Activated CD8-positive, alpha-beta memory T cell treated with anti-CD3 and anti-CD28 coated beads for 1 hour (primary cell): ENCODE measurements at places on chromosomes 3 and 15.

GRCh38 chr3:145798007-145798406 lies 363.0 kb downstream of the PLOD2 start:
- DNase-seq, result no peak

GRCh38 chr3:59426821-59427565 lies 377.2 kb upstream of the CFAP20DC start:
- no peak for DNase-seq

DNA sequence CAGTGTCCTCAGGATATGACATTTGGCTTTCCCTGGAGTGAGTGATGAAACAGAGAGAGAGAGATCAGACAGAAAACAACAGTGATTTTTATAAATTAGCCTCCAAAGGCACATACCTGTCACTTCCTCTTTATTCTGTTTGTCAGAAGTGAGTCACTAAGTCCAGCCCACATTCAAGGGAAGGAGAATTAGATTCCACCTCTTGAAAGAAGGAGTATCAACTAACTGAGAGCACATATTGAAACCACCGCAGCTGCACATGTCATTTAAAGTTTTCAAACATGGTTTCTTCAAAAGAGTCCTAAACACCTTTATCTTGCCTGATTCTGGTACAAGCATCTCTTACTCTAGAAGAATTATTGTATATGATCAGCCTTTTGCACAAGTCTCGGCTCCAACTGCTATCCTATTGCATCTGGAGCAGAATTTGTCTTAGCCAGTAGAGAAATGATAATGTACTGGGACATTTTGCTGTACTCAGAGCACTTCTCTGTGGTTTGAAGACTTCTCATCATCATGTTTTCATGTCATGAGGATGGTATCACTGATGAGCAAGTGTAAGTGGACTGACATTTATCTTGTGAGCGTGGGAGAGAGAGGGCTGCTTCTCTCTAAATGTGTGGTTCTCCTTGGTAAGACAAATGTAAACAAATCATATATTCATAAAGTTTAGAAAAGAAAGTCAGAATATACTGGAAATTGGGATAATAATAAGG lies 338.9 kb upstream of the CFAP20DC start:
- no peak for DNase-seq

DNA sequence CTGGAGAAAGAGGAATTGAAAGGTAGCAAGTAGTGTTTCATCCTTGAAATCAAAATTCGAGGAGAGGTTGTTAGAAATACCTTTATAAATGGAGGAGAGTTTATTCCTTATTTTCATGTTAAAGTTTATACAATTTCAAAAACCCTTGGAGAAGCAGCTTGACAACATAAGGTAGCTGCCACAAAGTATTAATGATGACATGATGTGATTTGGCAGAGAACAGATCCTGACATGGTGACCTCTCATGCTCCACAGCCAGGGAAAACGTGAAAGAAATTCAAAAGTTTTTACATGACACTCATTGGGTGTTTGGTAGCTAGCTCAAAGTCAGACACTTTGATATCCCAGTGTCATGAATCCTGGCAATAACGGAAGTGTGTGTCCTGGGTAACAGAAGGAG lies 320.8 kb downstream of the GBE1 start:
- no peak for DNase-seq

DNA sequence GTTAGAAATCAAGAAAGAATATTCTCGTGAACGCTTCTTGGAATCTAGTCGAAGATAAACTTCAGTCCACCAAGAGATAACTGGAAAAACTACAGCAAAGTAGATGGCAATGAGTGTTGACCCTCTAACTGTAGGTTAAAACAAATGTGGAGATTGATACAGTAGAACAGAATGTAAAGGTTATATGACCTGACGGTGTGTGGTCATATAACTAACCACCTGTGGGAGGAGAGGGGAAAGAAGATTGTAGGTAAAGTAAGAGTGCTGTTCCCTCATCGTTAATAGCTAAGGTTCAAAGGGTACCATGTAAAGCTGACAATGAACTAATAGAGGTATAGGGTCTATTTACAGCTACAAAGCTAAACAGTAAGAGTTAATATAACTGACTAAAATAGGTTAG lies 52.6 kb downstream of the PDE8A start:
- DNase-seq, result no peak

- DNase-seq, result no peak
These were observed 224.3 kb upstream of the SETMAR start for GRCh38 chr3:4078903-4079302.

GRCh38 chr15:68275165-68275746 lies 2.3 kb upstream of the FEM1B start:
- no peak for DNase-seq

DNA sequence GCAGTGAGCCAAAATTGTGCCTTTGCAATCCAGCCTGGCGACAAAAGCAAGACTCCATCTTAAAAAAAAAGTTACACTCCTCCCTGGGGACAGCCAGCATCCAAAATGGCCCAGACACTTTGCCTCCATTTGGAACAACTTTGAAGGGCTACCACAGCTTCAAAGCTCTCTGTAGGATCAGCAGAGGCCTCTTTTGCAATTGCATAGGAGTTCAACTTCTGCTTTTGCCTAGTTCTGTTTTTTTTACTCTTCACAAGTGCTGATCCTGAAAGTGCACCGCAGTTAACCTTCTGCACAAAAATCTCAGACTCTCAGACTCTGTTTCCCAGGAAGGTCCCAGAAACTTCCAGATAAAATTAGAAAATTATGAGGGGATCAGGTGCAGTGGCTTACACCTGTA lies 25.2 kb upstream of the SLC4A7 start:
- no peak for DNase-seq

GRCh38 chr3:18501679-18502343 lies 76.7 kb upstream of the SATB1 start:
- DNase-seq, result no peak

DNA sequence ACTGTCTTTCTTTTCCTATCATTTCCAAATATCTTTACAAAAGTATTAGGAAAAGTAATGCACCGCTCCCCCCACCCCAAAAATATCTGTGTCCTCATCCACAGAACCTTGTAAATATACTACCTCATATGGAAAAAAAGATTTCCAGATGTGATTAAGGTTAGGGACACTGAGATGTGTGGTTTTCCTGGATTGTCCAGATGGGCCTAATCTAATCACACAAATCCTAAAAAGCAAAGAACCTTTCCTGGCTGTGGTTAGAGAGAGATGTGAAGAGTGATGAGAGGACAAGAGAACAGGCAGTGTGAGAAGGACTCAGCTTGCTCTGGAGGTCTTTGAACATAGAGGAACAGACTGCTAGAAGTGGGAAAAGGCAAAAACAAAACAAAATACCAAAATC lies 77.7 kb downstream of the ROBO1 start:
- no peak for DNase-seq

- DNase-seq, result no peak
These were observed 10.8 kb upstream of the TNFAIP8L3 start for GRCh38 chr15:51105430-51106016.

DNA sequence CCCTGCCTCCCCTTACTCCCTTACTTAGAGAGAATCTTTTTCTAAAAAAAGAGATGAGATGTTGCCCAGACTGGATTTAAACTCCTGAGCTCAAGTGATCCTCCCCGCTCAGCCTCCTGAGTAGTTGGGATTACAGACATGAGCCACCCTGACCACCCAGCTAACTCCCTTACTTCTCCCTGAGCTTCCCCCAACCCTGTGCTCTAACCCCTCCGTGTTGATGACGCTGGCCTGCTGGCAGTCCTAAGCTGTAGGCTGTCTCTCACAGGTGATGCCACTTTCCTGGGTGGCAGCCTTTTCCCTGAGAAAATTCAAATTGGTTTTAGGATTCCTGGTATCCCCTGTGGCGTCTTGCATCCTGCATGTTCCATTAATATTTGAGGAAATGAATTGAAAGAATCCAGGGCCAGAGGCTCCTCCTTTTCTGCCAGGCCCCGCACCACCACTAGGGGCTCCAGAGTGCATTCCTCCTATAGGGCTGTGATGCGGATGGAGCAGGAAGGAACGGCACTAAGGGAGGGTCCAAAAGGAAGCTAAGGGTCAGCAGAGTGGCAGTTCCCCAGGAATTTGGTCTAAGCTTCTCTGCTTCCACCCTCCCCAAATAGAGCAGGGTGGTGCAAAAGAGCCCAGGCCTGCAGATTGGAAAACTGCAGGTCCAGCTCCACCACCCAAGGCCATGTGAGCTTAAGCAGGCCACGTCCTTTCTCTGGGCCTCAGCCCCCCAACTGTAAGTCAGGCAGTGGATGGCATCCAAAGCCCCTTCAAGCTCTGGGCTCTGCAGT lies 101.1 kb downstream of the DAPK2 start:
- DNase-seq, result peak; percentile 14

DNA sequence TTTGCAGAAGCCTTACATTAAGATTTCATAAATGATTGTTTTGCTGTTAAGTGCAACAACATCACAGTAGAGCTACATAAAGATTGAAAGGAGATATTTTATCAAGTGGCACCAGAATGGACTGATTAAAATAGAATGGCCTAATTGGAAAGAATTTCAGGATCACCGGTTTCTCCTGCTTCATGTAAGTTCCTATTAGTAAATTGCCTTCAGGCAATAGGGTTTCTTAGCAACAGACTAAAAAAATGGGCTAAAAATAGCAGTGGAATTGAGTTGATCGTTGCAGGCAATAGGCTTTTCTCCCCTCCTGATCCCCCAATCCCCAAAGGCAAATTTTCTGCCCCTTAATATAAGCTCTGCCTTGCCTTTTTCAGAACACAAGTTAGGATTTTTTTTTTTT lies 917 bp downstream of the LNP1 start:
- no peak for DNase-seq

- no peak for DNase-seq
These were observed 641.5 kb upstream of the NECTIN3 start for GRCh38 chr3:110430146-110430545.

GRCh38 chr3:7710284-7710683 lies 791.3 kb upstream of the LMCD1 start:
- DNase-seq, result no peak

DNA sequence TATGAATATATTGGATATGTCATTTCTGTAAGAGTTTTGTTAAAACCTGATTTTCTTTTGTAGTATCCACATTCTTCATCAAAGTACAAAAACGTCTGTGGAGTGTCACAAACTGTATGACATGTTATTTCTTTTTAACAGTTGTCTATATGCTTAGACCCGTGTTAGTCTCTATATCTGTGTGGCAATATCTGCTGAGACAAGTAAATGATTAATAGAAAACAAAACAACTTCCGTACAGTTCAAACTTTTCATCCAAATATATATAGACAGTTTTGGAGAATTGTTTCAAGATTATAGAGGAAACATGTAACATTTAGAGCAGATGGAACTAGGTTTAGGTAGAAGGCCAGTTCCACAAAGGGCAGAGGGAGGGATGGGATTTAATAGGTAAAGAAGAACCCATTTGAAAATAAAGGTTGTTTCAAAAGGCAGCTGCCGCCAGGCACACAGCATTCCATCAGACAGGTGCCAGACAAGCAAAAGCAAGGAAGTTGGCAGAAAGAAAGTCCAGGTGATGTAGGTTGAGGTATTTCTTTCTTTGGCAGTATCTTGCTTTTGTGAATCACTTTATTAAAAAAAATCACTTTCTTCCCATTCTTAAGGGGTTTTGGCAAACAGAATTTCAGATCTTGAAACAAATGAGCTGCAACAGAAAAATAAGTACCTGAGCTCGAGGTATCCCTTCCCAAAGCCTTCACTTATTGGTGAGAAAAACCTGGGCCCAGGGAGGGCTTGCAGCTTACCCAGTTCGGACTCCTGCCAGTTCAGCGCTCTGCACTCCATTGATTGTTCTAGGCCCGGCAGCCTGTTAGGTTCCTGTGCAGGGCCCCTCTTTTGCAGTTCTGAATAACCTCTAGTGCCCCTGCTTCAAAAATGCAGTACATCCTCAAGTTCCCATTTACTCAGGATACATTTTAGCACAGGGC lies 49.0 kb downstream of the LRRN1 start:
- no peak for DNase-seq

DNA sequence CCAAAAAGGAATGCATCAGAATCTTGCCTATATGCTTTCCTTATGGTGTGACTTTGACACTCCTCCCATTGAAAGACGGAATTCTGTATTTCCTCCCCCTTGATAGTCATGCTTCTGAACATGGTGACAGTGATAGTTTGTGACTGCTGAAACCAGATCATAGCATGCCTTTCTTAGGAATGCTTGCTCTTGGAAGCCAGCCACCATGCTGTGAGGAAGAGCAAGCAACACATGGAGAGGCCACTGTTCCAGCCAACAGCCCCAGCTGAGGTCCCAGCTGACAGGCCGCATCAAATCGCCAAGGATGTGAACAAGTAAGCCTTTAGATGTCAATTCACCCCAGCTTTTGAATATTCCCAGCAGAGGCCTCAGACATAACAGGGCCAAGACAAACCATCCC lies 100.1 kb downstream of the IGF2BP2 start:
- no peak for DNase-seq

- no peak for DNase-seq
These were observed 85.9 kb downstream of the AGBL1 start for GRCh38 chr15:86165265-86166211.

GRCh38 chr3:82641701-82642100 lies 880.3 kb upstream of the GBE1 start:
- DNase-seq, result no peak

- DNase-seq, result no peak
These were observed 74.6 kb downstream of the CERS3 start for GRCh38 chr15:100454148-100454547.

DNA sequence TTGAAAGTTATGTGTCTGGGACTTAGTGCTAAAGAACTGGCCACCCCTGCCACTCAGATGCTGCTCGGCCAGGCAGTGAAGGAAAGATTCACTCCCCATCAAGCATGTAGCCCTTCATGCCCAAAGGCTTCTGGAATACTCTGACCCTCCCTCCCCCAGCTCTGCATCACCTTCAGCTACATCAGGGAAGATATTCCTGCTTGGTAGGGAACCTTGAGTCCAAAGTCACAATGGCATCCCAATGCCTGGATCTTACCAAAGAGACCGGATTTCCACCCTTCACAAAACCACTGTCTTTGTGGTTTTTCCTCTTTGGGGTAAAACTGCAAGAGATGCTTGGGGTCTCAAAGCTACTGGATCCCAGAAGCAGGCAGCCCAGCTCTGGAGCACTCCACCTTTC lies 18.2 kb upstream of the BCL2A1 start:
- no peak for DNase-seq

GRCh38 chr15:83100097-83100646 lies 7.3 kb upstream of the TM6SF1 start:
- DNase-seq, result no peak

GRCh38 chr3:177287231-177287630 lies 89.9 kb upstream of the TBL1XR1 start:
- no peak for DNase-seq

DNA sequence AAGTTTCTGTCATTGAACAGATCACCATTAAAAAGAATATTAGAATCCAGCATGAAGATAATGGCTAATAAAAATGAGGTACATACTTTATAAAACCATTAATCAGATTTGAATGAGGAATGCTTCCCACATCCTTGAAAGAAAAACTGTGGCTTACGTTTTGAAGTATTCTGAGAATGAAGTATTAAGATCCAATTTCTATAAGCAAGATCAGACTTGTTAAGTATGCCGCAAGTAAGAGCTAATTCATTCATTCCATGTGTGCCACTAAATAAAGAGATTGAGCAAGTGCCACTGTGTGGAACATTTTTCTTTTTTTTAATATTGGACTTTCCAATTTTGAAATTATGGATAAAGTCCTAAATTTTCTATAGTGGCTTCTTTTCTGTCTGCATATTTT lies 30.6 kb downstream of the NMD3 start:
- no peak for DNase-seq
